Stimulated activated CD8-positive, alpha-beta memory T cell treated with anti-CD3 and anti-CD28 coated beads, Interleukin-7, amount 100 ng/mL, for 24 hours (primary cell): ENCODE measurements at places on chromosomes 13 and 19.

DNA sequence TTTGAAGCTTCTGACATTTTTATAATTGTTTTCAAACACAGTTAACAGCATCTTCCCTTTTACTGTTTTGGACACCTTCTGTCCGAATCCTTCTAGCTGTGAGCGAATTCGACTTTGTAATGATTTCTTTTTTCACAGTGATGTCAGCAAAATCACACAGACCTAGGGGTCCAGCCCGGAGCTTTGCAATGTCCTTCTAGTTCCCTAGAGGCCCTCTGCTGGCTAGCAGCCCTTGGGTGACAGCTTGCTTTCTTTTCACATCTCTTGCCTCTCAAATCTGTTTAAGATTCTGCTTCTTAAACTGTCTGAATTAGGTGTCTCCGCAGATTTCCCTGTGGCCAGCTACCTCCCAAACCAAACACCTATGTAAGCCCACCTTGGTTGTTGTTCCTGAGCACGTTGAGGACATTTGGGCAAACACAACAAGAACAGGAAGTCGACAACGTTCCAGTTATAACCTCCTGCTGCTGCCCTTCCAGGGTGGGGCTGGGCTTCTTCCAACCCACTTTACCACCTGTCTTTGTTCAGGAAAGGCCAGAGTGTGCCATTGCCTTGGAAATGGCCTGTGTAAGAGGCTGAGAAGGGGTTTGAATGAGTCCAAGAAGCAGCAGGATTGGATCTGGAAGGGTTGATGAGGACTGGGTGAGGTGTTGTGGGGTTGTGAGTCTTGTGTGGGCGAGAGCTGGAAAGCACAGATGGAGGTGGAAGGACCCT lies 123.1 kb downstream of the ATP8A2 start:
- no peak for DNase-seq

GRCh38 chr13:113160983-113161382 lies 2.5 kb downstream of the PROZ start:
- DNase-seq, result no peak

- no peak for DNase-seq
These were observed 135.3 kb upstream of the SLITRK5 start for GRCh38 chr13:87535911-87536310.

- no peak for DNase-seq
These were observed at the start of gene DNAJB1 for GRCh38 chr19:14517840-14518505. TSS of gene DNAJB1 (minus strand) at chr19:14518397. CDS start at chr19:14518349, 48 bp downstream.

GRCh38 chr19:41376998-41377365 lies 649 bp downstream of the TMEM91 start:
- no peak for DNase-seq

DNA sequence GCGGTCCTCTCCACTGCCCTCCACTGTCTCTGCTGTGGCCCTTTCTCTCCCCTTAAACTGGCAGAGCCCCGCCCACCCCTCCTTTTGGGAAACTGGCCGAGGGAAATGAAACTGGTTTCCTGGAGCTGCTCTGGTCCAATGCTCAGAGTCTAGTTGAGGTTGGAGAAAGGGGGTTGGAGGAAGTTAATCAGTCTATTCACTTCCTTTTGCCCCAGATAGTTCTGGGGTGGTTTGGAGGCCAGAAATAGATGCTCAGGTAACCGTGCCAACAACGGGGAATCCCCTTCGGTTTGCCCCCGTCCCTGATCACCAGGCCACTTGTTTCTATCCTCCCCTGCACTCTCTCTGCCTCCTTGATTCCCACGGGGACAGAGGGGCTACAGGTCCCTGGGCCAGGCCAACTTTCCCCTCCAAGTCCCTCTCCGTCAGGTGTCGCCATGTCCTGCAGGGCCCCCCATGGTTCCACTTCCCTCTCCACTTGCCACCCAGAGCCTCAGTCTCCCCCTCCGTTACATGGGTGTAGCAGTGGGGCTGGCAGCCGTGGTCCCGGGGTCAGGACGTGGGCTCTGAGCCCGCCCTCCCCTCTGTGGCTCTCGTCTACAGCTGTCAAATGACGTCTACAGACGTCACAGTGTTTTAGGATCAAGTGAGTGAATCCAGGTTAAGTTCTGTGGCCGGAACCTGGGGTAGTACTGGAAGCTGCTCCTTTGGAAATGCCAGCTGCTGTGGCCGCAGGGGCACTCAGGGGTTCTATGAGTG lies at the start of gene IL4I1:
IL4I1 (minus strand) TSS at position 25 of the 759 bp plus-strand sequence. CDS start 727 bp downstream, outside the sequence.
- peak; percentile 33 for DNase-seq
